ENCODE measurements at places on chromosomes 13 and 19.
A peak's percentile ranks its signal among the peaks of the same experiment; 100 is the strongest.

- no peak for DNase-seq
Measured at GRCh38 chr13:114080739-114081561, 51.5 kb downstream of the RASA3 start.

GRCh38 chr19:33797802-33798671 lies 1.4 kb downstream of the KCTD15 start:
- no peak for DNase-seq

GRCh38 chr19:1094655-1094977 lies 559 bp downstream of the POLR2E start:
- no peak for DNase-seq

GRCh38 chr13:53206455-53206854 lies 177.8 kb downstream of the OLFM4 start:
- no peak for DNase-seq

GRCh38 chr13:102128216-102128810 lies 273.5 kb downstream of the FGF14 start:
- no peak for DNase-seq

GRCh38 chr19:55453511-55454260 lies 7.8 kb downstream of the ISOC2 start:
- no peak for DNase-seq

DNA sequence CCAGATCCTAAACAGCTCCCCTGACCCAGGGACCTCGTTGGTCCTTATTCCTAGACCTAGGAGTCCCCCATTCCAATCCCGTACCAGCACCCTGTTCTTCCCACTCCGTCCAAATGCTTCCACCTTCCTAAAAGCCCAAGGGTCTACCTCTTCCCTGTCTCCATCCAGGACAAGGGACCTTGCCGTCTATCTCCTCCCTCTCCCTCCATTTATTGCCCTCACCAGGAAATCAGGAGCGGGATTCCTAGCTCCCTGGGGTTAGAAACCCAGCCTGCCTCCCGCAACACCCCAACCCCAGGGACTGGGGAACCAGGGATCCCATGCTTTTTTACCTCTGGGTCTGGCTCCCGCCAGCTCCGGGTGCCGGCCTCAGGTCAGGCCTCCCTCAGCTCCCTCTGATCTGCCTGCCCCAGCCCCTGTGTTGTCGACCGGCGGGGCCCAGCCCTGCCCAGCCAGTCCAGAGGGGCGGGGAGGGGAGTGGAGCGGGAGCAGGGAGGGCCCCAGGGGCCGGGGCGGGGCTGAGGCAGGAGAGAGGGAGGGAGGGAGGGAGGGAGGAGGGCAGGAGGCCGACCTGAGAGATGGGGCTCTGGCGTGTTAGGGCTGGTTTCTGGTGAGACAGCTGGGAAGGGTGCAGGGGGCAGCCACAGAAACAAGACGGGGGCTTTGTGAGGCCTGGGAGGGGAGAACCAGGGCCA lies at the start of gene B3GNT8:
TSS of gene B3GNT8 (minus strand) at position 423 of the 695 bp plus-strand sequence. CDS start 596 bp downstream, outside the sequence.
- DNase-seq, result peak; percentile 62

DNA sequence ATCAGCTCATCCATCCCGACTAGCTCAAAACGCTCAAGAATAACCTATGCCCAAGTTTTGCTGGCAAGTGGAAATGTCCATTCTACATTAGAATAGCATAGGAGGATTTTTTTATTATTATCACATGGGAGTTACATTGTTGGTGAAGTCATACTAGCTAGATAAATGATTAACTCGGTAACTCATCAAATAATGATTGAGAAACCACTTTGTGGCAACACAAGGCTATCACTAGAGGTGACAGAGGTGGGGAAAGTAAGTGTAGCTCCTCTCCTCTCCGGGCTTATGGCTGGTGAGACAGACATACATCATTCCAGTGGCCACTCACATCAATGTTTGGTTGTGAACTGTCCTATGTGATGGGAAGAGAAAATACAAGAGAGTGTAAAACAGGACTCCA lies 161.6 kb downstream of the ZIC5 start:
- no peak for DNase-seq

- no peak for DNase-seq
Measured at GRCh38 chr13:78085434-78086225, 167.0 kb upstream of the EDNRB start.

DNA sequence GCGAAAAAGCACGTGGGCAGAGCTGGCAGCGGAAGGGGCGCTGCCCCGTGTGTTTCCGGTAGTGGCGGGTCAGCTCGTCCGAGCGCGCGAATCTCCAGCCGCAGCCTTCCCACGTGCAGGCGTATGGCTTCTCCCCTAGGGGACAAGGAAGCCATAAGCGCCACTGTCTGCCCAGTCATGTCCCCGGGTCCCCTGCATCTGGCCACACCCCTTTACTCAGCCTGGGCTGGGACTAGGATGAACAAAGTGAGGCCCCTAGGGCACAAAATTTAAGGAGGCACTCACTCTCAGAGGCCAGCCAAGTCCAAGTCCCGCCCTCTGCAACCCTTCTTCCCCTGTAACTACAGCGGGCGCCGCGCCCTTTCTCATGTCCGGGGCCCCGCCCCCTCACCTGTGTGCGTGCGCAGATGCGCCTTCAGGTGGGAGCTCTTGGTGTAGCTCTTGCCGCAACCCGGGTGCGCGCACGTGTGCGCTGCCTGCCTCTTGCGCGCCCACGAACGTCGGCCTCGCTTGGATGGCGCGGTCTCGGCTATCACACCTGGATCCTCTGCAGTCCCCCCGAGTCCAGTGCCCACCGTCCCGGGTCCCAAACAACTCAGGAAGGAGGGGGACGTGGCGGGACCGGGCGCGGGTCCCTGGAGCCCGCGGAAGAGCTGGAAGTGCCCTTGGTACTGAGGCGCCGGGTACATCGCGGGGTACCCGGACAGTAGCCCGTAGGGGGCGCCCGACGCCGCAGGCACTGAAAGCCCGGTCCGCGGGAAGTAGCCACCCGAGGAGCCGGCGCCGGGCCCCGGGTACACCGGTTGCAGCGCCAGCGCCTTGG lies 1.9 kb downstream of the KLF1 start:
- peak; percentile 93 for DNase-seq

DNA sequence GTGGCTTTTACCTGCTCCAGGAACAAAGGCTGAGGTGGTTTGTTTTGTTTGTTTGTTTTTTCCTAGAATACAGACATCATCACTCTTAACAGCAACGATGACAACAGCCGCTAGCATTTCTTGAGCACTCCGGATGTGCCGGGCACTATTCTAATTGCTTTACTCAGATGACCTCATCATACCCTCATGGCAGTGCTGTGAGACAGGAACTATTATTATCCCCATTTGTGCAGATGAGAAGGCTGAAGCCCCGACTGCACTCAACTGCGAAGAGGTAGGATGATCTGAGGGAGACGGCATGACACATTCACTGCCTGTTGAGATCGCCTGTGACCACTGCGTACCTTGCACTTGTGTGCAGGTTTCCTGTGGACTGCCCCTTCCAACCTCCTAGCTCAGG lies 66.5 kb downstream of the CCDC70 start:
- no peak for DNase-seq

DNA sequence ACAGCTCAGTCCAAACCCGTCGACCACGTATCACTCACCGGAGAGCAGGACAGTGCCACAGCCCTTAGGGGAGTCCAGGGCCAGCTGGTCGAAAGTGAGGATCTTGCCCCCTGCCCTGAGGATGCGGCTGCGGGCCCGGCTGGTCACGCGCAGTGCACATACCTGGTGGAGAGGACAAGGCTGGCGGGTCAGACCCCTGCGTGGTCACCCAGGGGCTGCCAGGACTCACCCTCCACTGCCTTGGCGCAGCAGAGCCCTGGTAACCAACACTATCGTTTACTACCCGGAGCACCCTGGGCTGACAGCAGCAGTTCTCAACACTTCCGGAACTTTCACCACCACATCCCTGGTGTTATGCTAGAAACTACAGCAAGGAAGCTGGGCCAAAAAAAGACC lies 1.2 kb upstream of the FAM83E start:
- DNase-seq, result no peak

GRCh38 chr19:40143612-40144011 lies 47.6 kb upstream of the MAP3K10 start:
- DNase-seq, result peak; percentile 39

GRCh38 chr19:38836983-38837626 lies 5.5 kb upstream of the ECH1 start:
- DNase-seq, result no peak

- no peak for DNase-seq
Measured at GRCh38 chr13:44224450-44225149, 149.0 kb upstream of the SERP2 start.

DNA sequence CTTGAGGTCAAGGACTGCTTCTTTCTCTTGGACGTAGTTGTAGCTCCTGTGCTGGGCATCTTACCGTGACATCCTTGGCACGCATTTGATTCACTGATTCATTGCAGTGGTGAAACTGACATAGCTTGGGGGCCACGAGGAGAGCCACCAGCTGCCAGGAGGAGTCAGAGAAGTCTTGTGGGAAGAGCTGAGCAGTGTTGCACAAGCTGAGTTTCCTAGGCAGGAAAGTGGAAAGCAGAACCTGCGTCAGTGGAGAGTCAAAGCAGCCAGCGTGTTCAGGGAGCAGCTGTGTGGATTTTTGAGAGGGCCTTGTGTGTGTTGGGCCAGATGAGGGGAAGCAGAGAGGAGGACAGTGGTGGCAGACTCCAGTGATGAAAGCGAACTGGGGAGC lies 5.3 kb upstream of the GPR183 start:
- no peak for DNase-seq

DNA sequence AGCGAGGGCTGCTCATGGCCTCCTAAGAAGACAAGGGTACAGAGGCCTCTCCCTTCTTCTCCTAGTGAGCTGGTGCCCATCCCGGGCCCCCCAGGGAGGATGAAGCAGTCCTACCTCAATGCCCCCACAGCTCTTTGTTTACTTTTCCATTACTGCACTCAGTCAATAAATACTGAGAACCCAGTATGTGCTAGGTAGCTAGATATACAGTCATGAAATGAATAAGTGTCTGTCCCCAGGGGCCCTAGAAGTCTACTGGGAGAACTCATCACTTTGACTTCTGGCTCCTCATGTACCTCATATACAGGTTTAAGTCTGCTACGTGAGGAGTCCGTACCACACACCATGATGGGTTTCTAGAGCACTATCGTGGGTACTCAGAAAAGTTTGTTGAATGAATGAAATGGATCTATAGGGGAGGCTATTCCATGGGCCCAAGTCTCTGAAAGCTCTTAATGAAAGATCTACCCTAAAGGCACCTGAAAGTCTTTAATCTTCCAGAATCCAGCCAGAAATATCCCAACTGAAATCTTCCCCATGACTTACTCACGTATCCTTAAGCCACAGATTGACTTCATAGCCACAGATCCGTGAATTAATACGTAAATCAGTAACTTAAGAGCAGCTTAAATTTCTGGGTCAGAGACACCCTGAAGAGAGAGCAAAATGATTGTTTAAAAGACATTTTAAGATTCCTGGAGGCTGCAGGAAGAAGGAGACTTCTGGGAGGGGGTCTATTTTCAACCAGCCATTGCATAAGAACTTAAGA lies 51.6 kb upstream of the POMP start:
- DNase-seq, result no peak

Measured in activated T-cell treated with anti-CD3 and anti-CD28 coated beads, Interleukin-2, amount 50 U/mL, for 24 hours (primary cell).